ENCODE measurements at places on chromosomes 5 and 9.

GRCh38 chr5:146041180-146041789 is 64.1 kb downstream of the PLAC8L1 start:
- no peak for DNase-seq

DNA sequence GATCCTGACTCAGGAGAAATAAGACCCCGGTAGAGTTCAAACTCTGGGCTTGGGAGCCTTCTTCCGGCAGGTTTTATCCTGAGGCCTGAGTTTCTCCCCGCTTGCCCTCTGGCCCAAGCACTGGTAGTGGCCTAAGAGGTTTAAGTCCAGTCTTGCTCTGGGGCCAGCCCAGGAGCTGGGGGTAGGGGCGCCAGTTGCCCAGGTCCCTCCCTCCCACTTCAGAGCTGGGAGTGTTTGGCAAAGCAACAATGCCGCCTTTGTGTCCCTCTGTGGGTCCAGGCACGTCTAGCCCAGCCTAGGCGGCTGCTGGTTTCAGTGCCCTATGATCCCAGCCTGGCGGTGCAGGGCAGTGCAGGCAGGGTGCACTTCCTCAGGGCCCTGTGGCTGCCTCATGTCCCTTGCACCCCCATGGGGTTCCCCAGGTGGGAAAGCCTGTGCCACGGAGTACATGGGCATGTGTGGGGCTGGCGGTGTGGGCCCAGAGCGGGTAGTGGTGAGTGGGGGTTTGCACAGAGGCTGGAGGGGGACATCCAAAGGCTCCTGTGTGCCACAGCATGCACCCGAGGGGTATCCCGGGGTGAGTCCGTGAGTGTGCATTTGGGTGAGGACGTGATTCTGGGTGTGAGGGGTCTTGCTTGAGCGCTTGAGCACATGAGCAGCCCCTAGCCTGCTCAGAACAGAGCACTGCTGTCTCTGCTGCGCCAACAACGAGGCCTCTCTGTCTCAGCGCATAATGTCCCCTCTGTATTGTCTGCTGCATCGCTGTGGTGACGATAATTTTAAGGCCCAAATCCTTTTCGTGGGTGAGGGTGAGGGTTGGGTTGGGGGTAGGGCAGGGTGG is 61.7 kb upstream of the PSD2 start:
- no peak for DNase-seq

DNA sequence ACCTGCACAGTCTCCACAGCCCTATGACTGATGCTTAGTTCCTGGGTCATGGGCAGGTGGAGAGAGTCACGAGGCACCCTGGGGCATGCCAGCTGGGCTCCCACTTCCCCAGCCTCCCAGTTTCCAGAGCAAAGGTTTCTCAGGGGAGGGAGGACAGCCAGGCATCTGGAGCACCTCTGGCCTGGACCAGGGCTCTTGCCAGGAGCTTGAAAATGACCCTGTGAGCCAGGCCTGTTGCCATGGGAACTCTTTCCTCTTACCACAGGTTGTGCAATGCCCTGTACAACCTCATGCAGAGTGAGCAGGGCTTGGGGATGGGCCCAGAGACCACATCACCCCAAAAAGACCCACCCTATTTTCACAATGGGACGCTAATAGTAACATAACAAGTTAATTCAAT is 113.1 kb downstream of the PSD2 start:
- no peak for DNase-seq

DNA sequence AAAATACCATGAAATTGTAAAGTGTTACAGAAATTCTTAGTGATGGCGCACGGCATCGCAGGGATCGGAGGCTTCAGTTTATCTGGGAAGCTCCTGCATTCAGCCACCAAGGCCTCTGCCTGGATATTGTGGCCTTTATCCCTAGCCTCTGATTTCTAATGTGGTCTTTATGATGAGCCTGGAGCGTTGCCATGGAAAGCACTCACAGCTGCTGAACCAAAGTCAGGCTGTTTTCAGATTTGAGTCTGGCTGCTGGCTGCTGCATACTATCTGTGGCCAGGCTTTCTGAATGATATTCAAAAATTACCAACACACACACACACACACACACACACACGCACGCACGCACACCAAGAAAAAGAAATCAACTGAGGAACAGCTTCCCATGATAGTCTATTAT is 101.1 kb upstream of the ZNF366 start:
- DNase-seq, result peak; percentile 83

GRCh38 chr5:134304306-134304705 is 62.7 kb downstream of the CDKL3 start:
- DNase-seq, result no peak

DNA sequence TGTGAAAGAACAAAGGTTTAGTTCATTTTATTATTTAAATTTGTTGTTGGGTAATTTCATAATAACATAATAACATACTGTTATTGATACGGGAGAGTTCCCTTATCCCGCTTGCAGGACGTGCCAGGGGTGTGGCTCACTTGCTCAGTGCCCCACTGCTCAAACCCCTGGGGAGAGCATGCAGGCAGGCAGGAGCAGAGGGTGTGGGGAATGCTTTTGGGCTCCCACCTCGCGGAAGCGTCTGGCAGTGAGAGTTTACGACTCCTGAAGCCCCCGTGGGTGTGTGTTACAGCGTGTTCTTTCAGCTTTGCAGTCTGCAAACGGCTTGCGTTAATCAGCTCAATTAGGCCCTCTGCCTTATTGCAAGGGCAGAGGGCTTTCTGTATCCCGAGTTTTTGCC is 675.9 kb downstream of the SEMA5A start:
- no peak for DNase-seq

GRCh38 chr5:8861764-8862163 is 684.1 kb downstream of the SEMA5A start:
- DNase-seq, result no peak

- no peak for DNase-seq
Measured at GRCh38 chr9:35029241-35029640, 39.7 kb downstream of the DNAJB5 start.

DNA sequence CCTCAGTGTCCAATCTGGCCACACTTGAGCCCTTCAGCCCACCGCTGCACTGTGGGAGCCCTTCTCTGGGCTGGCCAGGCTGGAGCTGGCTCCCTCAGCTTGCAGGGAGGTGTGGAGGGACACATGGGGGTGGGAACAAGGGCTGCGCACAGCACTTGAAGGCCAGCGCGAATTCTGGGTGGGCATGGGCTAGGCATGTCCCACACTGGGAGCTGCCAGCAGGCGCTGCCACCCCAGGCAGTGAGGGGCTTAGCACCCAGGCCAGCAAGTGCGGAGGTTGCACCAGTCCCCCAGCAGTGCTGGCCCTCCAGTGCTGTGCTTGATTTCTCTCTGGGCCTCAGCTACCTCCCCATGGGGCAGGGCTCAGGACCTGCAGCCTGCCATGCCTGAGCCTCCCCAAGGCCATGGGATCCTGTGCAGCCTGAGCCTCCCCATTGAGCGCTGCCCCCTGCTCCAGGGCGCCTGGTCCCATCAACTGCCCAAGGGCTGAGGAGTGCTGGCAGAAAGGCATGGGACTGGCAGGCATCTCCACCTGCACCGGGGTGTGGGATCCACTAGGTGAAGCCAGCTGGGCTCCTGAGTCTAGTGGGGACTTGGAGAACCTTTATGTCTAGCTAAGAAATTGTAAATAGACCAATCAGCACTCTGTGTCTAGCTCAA is 148.2 kb downstream of the EMB start:
- no peak for DNase-seq

DNA sequence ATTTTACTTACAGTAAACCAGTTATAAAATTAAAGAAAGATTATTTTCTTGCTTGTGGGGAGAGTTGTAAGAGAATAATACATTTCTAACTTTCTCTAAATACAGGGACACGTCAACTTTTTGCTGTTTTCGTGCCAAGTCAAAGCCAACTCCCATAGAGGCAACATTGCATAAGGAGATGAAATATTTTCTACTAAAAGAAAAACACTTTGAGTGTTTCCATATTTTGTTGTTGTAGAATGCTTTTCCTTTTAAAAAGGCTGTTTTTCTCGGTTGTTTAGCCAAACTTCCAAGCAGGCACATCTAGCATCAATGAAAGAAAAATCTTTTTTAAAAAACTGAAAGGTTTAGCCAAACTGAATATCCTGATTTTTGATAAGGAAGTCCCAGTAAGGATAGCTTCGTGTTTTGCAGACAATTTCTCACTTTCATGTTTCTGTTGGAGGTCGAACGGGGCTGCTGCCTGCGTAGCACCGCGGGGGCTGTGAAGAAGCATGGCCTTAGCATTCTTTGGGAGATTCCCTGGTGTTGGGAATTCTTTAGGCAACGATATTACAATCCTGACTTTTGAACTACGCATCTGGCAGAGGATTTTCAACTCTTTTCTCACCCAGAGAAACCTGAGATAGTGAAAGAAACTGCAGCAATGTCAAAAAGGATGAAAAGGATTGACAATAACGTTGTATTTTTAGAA is 108.1 kb upstream of the FBXL7 start:
- DNase-seq, result no peak

DNA sequence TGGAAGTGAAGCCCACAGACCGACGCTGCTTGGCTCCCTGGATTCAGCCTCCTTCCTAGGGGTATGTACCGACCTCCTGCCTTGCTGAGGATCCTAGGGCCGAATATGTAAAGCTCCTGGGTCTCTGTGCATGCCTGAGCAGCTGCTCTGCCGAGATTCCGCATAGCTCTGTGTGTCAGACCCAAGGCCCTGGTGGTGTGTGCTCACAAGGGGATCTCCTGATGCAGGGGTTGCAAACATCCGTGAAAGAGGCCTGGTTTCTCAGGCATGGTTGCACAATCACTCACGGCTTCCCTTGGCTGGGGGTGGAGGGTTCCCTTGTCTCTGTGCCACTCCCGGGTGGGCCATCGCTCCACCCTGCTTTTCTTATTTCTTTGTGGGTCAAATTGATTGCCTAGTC is 19.9 kb upstream of the SVEP1 start:
- no peak for DNase-seq

DNA sequence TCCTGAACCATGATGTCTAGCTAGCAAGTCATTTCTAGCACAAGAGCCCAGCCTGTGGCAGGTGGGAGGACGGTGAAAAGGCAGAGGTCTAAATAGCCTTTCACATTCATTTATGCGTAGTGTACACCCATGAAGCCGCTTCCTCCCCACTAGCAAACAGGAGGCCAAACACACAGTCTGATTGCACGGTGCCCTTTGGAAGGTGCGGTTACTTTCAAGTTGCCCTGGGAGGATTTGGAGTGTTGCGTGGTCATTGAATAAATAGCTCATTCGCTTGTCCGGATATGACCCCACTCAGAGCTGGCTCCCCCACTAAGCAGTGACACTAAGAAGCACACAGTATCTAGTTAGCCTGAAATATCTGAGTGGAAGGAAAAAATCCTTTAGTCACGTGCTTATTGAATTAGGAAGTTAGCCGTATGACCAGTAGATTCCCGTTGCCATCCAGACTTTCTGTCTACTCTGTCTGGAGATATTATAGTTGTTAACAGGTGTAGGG is 664 bp upstream of the ARSB start:
- DNase-seq, result no peak

DNA sequence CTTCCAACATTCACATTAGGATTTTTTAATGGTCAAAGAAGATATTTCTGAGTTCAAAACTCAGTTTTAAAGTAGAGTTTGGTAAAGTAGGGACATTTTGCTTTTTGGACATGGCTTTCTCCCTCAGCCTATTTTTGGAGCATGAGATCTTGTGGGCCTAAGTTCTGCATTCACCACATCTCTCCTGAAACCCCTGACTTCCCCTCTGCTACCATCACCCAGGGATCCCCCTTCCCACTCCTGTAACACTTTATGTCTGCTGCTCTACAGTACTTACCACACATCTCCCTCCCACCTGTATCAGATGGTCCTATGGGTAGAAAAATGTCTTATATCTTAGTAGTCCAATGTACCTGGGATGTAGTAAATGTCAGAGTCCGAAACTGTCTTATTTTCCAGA is 48.2 kb upstream of the JAK2 start:
- DNase-seq, result no peak

GRCh38 chr5:5271786-5272321 is 131.7 kb downstream of the ADAMTS16 start:
- no peak for DNase-seq

- DNase-seq, result no peak
Measured at GRCh38 chr9:28941856-28942255, 1368.6 kb upstream of the C9orf72 start.

DNA sequence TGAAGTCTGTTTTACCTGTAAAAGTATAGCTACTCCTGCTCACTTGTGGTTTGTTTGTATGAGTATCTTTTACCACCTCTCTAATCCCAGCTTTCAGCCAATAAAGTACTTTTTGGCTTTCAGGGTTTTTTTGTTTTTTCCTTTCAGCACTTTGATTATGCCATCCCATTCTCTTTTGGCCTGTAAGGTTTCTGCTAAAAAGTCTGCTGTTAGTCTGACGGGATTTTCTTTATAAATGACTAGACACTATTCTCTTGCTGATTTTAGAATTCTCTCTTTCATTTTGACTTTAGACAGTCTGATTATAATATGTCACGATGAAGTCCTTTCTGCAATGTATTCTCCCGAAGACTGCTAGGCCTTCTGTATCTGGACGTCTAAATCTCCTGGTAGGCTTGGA is 37.2 kb downstream of the TEX10 start:
- no peak for DNase-seq

GRCh38 chr9:87498811-87499360 is 1.2 kb downstream of the DAPK1 start:
- no peak for DNase-seq

- DNase-seq, result peak; percentile 22
Measured at GRCh38 chr5:179270581-179271427, 74.5 kb downstream of the ADAMTS2 start.

- DNase-seq, result peak; percentile 35
Measured at GRCh38 chr5:77449277-77449676, 42.8 kb downstream of the WDR41 start.

GRCh38 chr9:17484906-17485305 is 94.0 kb upstream of the SH3GL2 start:
- no peak for DNase-seq

GRCh38 chr5:14893381-14893780 is 21.8 kb upstream of the ANKH start:
- DNase-seq, result no peak

DNA sequence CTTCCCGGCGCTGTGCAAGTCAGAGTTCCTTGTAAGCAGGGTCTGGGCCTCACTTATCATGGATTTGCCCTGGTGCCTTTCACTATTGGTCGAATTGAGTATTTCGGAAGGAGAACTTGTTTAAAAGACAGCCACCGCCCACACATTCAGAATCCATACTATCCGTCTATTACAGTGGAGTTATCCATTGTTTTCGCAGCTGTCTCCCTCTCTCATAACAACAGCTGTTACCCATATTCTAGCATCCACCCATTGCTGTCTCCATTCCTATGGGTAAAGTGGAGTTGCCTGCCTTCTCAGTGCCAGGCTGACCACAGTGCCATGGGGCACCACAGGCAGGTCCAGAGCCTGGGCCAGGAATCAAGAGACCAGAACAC is 20.2 kb downstream of the FAXDC2 start:
- DNase-seq, result no peak

- DNase-seq, result peak; percentile 78
Measured at GRCh38 chr5:71695071-71695470, 24.0 kb upstream of the CARTPT start.
